ENCODE measurements at places on chromosomes 12 and 14.

GRCh38 chr12:71607494-71608330, 55.9 kb downstream of the ZFC3H1 start:
- DNase-seq, result no peak

DNA sequence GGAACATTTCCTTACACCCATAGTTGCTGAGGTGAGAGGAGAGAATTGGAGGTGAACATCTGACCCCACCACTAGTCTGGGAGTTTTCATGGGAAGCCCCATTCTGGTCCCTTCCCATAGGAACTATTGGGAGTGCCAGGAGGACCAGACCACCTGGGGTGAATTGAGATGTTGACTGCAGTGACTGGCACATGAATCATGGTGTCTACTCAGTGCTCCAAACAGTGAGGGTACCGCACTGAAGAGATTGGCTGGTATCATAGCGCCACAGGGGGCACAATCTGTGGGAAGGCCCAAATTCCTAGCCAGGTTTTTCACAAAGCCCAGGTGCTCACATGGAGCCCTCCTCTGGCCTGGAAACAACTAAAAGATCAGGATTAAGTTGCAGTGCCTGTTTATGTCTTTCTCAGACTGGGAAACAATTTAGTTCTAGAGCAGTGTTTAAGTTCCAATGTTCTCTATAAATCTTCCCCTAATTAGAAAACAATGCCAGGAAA, 3.7 kb upstream of the RNASE9 start:
- no peak for DNase-seq

DNA sequence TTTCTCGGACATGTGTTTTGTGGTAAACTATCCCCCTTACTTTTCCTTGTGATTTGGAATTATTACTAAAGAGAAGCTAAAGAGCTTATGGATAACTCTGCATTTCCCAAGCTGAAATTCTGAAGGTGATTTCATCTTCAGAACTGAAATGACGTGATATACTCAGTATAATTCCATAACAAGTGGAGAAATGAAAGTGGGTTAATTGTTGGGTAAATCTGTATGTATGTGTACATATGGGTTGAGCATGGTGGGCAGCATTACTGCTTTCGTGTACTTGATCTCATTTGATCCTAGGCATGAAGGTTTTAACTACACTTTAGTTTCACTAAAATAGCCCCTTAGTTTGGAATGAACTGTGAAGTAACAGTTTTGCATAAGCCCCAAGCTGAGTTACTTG, 4.1 kb downstream of the YY1 start:
- DNase-seq, result no peak

DNA sequence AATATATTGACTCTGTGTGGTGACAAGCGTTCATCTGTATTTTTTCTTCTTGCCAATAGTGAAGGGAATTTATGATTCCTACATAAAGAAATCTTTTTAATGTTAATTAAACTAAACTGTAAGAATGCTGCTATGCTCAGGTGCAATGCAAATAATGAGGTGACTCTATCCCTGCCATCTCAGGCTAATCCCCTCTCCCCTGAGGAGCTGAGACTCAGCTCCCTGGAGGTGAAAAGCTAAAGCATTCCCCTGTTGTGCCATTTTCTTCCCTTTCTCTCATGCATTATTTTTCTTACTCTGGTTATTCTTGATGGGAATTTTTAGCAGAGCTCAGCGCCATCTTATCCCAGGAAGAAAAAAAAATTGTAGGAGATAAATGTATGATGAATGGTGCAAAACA, 113.9 kb upstream of the FGD4 start:
- no peak for DNase-seq

DNA sequence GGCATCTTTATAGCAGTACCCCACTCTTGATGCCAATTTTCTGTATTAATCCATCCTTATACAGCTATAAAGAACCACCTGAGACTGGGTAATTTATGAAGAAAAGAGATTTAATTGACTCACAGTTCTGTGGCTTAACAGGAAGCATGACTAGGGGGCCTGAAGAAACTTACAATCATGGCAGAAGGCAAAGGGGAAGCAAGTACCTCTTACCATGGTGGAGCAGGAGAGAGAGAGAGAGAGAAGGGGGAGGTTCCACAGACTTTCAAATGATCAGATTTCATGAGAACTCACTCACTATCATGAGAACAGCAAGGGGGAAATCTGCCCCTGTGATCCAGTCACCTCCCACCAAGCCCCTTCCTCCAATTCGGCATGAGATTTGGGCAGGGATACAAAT, 84.4 kb downstream of the SLC24A4 start:
- DNase-seq, result no peak

GRCh38 chr14:72666610-72667009, 227.3 kb downstream of the DPF3 start:
- DNase-seq, result peak; percentile 76

GRCh38 chr14:93009471-93010129, 86.7 kb downstream of the CHGA start:
- no peak for DNase-seq

DNA sequence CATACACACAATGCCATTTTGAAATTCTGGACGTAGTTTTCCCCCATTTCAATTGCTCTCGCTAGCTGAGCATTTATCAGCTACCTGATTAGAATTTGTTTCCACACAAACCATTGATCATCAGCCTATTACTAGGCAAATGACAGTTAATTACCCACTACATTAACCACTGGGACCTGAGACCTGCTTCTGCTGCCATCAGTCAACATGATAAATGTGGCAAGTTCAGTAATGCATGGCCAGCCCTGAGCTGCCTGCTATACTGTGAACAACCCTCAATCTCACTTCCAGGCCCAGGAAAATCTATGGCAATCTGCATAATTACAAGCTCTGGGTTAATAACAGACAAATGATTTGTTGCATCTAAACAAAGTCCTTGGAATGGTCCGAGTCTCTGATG, 43.5 kb downstream of the LMO3 start:
- DNase-seq, result no peak

GRCh38 chr12:115375186-115375991, 691.4 kb upstream of the TBX3 start:
- no peak for DNase-seq

All from SW 1271 (cell line).